ENCODE measurements at places on chromosomes 3 and 15.
A peak's percentile ranks its signal among the peaks of the same experiment; 100 is the strongest.

DNA sequence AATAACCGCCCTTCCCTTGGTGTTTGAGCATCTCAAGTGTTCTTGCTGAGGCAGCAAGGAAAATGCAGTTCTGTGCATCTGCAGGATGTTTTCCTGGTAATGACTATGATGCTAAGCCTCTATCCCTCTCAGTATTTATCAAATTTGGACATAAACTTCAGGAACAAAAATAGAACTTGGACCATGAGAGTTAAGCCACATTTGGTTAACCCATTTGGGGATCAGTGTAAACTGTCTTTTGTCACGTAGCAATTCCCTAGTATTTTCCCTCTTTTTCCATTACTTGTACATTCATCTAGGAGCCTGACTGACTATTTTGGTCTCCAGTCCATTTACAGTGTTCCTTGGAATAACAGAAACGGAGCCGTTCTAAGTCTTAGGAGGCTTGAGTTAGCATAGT lies 250.8 kb downstream of the RBMS3 start:
- no peak for DNase-seq

DNA sequence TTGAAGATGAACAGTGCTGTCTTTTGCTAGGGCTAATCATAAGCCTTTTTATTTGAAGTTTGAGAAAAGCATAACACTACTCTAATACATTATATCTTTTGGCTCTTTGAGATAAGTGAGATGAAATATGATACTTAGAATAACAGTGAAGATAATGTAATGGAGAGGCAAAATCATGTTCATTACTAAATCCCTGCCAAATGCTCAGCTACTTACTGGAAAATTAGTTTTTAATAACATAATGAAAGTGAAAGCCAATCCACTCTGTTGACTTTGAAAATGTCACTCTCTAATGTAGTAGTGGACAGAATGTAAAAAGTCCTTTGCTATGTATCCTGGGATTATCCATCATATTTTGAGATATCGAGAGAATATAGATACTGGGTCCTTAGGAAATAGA lies 35.9 kb upstream of the MYH15 start:
- no peak for DNase-seq

DNA sequence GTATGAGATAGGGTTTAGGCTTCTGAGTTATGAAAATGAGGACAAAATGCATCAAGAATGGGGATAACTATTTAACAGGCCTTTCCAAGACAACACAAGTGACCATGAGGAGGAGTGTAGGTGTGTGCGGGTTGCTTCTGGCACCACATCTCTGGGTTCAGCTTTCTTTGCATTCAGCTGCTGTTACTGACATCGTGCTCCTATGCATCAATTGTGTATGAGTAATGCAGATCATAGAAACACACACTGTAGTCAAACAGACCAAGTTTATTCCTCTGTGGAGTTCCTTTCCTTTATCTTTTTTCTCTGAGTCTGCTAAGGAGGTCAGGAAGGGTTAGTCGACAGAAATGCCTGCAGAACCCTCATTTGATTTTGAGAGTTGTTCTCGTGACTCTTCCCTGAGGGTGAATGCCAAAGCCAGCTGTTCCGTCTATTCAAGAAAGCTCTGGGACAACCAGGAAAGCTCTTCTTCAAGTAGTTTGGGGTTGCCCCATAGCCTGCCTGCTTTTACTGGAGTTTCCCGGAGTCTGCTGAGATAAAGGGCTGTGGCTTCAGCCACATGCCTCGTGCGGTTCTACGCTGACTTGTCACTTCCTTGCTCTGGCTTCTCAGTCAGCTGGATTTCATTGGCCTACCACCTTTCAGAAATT lies 136.7 kb upstream of the TLE3 start:
- DNase-seq, result no peak

- no peak for DNase-seq
Observed at GRCh38 chr3:50357481-50357880, 1.8 kb downstream of the TMEM115 start.

- DNase-seq, result no peak
Observed at GRCh38 chr3:37594873-37595783, 266.6 kb upstream of the CTDSPL start.

DNA sequence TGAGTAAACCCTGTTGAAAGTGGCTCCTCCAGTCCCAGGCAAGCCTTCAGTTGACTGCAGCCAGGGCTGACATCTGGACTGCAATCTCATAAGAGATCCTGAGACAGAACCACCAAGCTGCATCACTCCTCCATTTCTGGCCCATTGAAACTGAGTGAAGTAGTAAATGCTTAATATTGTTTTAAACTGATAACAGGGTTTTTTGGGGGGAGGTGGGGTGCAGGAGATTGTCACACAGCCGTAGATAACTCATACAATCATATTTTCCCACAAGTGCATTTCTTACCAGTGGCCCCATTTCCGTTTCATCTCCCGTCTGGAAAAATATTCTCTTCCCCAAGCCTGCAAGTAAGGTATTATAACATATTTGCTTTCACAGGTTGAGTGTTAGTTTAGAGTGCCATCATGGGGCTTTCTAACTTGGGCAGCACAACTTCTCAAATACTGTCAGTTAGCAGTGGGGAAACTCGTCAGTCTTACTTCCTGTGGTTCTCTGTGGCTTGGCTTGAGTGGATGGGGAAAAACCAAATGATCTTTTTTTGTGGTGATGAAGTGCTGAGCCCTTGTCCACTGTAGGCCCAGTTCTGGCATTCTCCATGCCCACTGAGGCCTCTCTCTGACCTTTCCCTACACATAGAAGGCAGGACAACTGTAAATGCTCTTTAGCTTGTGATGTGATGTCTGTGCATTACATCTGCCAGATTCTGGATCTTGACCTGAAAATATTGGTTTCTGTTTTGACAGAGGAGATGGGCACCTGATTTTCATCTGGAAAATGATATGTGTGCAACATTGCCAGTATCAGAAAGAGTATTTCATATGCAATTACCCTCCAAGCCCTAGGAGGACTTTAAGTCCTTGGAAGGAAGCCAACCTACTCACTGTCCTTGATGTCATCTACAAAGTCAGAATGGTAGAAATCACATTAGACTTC lies 90.1 kb upstream of the BHLHE40 start:
- no peak for DNase-seq

GRCh38 chr15:34795267-34796081 lies at the start of gene ACTC1:
Gene ACTC1, minus strand, starts transcription at chr15:34795549. Its CDS starts 741 bp downstream, at chr15:34794808.
- DNase-seq, result peak; percentile 83

DNA sequence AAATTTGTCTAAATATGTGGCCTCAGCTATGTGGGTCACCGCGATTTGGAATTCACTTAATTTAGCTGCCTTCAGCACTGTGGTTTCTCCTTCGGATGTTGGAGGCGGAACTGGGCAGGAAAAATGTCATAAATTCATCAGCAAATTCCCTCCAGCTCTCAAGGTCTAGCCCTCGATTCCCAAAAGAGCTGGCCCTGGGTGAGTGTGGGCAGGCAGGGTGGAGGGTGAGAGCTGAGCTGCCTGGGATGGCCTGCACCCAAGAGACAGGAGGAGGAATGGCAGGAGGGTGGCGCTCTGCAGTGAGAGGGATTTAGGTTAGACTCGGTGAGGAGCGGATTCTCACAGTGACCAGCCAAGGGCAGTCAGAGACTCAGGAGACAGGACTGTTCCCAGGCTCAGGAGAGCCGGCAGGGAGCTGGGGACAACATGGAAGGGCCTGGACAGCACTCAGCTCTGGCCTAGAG lies 57.1 kb downstream of the FEM1B start:
- DNase-seq, result no peak

GRCh38 chr3:13427662-13428603 lies 7.8 kb upstream of the NUP210 start:
- no peak for DNase-seq

GRCh38 chr3:64642327-64643151 lies 45.3 kb downstream of the ADAMTS9 start:
- DNase-seq, result no peak

- no peak for DNase-seq
Observed at GRCh38 chr3:104133630-104134029, 1233.1 kb upstream of the ALCAM start.

DNA sequence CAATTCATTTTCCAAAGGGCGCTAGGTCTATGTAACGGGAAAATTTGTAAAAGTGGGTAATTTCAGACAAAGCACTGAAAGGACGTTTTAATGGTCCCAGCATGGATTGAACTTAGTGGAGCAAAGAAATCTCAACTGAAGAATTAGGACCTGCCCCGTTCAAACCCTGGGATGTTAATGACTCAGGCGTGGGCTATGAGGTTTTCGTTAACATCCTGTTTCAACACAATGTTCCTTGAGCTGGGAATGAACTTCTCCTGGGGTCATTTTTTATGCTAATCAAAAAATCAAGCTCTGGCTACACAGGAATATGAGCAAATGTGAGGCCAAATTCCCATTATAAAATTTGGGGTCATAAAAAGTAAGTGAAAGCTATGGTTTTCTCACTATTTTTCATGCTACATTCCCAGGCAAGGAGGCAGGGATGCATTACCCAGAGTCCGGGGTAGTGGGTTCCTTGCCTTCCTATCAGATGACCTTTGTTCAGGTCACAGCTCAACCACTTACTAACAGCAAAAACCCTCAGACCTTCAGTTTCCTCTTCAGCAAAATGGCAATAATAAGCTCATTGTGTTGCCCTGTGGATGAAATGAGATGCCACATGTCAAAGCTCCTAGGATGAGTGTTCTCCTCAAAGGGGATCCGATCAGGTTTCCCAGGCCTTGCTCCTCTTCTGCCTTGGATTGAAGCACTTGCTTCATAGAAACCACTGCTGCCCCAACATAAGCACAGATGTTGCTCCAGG lies 271.4 kb downstream of the ARRDC4 start:
- DNase-seq, result no peak

DNA sequence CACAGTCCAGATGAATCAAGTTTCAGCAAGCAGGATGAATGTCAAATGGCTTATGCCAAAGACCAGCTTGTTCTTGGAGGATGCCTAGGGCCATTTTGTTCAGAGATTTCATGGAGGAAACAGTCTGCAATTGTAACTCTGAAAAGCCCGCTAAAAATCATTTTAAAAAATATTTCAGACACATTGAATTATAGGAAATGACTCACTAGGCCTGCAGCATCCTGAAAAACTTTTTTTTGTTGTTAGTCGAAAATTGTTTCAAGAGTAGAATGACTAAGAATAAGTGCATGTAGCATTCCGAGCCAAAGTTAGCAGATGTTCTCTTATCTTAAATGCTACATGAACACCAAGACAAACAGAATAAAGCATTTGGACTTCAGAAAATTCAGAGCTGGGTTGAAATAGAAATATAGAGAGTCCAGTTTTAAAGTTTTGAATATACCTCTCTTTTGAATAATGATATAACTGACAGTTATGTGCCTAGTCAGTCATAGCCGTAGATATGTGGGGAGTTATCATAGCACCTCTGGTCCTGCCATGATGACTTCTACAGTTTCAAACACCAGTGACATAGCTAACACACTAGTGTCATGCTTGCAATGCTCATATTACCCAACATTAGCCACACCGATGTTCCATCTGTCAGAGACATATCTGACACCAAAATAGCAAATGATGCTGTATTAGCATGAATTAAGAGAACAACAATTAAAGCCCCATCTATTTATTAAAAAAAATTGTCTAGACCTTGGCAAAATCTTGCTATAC lies 1462.8 kb upstream of the GBE1 start:
- DNase-seq, result no peak

DNA sequence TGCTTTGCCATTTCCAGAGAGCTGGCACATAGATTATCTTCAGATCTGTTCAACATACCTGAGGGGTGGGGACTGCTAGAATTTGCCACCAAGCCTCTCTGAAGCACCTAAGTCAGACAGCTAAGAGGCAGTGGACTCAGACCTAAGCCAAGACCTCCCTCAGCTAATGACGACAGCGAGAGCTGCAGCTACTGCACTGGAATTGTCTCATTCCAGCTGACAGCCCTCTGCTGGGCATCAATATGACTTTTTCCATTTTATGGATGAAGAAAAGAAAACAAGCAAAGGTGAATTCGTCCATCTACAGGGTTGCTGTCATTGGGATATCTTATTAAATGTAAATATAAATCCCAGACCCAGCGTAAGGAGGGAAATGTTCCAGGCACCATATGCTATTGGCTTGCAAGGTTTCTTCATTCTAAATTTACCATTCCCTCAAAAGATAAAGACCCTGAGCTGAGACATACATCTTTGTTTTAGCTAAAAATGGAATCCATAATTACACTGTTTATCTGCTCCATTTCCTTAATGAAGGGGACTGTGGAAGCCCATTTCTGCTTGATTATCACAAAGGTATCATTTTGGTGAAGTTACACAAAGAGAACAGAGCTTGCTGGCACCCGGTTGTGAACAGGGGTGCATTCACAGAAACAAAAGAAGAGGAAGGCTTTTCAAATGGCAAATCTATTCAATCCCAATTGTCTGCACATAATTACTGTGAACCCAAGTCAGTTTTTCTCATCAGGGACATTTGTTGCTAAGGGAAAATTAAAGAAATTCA lies 85.5 kb upstream of the LRTM1 start:
- no peak for DNase-seq

- no peak for DNase-seq
Observed at GRCh38 chr3:39186692-39187151, 5.7 kb downstream of the XIRP1 start.

GRCh38 chr3:39317571-39318169 lies 11.8 kb upstream of the CCR8 start:
- no peak for DNase-seq

DNA sequence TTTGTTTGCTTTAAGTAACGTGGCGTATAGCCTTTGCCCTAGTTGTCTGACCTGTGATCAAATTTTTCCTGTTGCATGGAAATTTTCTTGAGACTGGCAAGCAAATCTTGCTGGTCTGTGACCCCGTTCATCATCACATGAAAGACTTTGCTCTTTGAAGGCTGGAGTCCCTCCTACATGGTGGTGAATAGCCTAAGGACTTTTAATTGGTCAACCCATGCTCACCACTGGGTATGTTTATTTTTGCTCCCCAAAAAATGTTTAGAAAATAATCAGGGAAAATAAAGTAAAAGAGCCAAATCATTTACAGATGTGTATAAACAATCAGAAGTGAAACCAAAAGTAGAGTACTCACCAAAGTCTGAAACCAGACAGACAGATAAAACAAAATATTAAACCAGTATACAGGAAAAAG lies 1075.3 kb upstream of the ALCAM start:
- DNase-seq, result no peak

- DNase-seq, result no peak
Observed at GRCh38 chr3:151265866-151266265, 12.5 kb downstream of the P2RY14 start.

GRCh38 chr3:106877627-106878026 lies 499.6 kb upstream of the CCDC54 start:
- no peak for DNase-seq

GRCh38 chr15:85730001-85730820 lies 64.5 kb downstream of the KLHL25 start:
- DNase-seq, result no peak

DNA sequence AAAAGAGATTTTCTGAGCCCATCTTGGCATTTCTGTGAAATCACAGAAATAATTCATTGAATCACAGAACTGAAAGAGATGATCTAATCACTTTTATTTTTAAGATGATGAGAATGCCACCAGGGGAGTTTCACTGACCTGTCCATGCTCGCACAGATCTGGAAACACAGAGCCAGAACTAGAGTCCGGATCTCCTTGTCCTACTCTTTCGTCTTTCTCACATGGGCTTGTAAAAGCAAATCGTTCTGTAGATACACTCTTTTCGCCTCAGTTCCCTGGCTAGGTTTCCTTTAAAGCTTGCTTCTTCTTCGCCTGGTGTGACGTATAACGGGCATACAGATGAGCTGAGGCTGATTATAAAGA lies 122.5 kb upstream of the SPRED1 start:
- DNase-seq, result no peak
